Cortex of kidney (tissue), 1 donor: ENCODE measurements at places on chromosomes 16 and 17.

- no peak for DNase-seq
Measured at GRCh38 chr16:85111184-85111583, 1.1 kb downstream of the CIBAR2 start.

- no peak for DNase-seq
Measured at GRCh38 chr17:47692137-47692894, 1.6 kb upstream of the TBKBP1 start.

GRCh38 chr17:62172492-62173291, 107.6 kb upstream of the MED13 start:
- DNase-seq: no peak

DNA sequence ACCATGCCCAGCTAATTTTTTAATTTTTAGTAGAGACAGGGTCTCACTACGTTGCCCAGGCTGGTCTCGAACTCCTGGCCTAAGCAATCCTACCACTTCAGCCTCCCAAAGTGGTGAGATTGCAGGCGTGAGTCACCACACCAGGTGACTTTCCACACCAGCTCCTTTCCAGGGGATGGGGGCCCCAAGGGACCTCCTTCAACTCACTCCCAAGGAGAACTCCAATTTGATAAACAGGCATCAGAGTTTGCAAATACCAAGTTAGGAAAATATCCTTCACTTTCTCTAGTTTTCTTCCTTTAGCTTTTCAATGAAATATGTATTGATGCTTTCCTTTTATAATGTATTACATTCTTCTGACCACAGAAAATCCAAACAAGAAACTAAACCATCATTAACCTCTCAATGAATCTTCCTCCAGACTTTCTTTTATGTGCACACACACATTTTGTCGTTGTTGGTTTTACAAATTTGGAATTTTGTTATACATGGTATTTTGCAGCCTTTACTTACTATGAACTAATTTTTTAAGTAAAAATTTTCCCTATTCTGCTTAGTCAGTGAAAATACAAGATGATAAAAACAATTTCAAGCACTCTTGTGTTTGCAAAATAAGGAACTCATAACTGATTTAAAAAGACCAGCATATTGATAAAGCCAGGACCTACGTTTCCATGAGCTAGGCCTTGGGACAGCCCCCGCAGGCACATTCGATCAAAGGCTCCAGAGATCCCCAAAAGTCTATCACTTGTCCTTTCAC, 32.0 kb downstream of the GAS7 start:
- no peak for DNase-seq

GRCh38 chr17:35051579-35052240, 11.8 kb downstream of the RFFL start:
- DNase-seq: no peak
